ENCODE measurements at places on chromosomes 1 and 21. TPM values are rescaled to one million over a fixed set of nuclear protein-coding genes. Genes with fewer than 3 reads are reported as not detected.

Gene ABCD3
- polyA plus RNA-seq, result 47.7 TPM

Gene MAP7D1
- polyA plus RNA-seq, result 82.4 TPM

Gene NCAM2
- polyA plus RNA-seq, result 4.4 TPM

Gene DUSP12
- polyA plus RNA-seq, result 36.2 TPM

Gene F11R
- polyA plus RNA-seq, result 76.0 TPM

DNA sequence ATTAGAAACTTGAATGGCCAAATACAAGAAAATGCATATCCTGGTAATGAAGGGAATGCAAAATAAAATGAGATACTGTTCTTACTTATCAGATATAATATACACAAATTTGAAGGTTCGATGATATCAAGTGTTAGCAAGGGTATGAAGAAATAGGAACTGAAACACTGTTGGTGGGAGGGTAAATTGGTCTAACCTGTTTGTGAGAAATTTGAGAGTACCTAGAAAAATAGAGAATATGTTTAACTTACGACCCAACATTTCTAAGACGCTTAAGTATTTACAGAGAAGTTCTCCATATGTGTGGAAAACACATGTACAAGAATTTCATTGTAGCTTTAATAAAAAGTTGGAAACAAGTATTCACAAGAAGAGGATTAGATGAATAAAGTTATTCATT, 25.9 kb downstream of the ATG4C start:
- DNase-seq, result no peak

GRCh38 chr1:168320800-168321450, 40.2 kb downstream of the TBX19 start:
- DNase-seq, result peak; percentile 55

DNA sequence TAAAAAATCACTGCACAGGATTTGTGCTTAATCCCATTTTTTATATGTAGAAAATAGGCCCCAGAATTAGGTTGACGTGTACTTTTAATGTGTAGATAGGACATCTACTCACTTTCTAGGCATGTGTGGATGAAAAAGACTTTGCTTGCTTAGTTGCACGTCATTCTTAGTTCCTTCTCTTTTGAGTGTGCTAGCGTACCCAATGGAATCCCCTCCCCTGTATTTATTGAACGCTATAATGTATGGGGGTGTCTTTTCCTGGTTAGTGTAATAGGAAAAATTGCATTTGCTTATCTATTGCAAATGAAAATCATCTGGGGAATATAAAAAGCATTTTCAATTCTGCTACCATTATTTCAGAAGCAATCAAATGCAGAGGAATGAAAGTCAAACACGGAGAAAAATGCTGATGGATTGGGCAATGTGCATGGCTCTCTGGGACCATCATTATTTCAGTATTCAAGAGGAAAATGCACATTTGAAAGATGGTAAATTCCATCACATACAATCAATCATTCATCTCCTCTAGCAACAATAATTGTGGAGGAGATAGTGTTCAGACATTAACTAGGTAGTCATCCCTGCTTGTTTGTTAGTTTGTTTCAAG, 277.0 kb upstream of the B3GALT2 start:
- no peak for DNase-seq

- DNase-seq, result no peak
These were observed 8.8 kb downstream of the XCL1 start for GRCh38 chr1:168585191-168585590.

DNA sequence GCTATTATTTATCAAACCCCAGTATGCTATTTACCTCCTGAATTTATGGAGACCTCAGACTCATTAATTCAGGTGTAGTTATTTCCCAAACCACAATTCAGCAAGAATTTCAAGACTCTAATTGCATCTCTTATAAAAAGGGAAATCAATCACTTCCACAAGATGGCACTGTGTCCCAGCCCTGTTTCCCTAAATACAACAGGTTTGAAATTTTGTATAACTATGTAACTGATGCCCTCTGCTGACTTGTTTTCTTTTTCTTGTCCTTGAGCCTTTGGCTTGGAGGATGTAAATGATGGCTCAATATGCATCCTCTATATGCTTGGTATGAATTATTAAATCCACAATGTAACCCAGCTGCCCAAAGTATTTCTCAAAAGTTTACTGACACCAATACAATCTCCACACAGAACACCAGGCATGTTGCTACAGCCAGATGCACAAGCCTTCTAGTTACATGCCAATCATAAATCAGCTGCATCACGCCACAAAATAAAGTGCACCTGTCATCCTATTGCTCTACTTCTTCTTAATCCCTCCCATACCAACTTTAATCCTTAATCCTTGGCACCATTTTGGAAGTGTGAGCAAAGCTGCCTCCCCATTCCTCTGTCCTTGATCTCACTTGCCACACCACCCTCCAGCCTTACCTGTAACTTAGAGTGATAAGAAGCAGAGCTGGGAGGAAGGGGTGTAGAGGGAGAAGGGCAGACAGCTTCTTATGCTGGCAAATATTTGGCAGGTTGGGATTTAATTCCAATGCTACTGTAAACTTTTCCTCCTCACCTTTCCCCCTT, 9.0 kb downstream of the C1orf105 start:
- peak; percentile 45 for DNase-seq
